ENCODE measurements at places on chromosomes 7 and 10. TPM values are rescaled to one million over a fixed set of nuclear protein-coding genes. Genes with fewer than 3 reads are reported as not detected.

Gene AKR1C8
- total RNA-seq, result not detected

Gene CTBP2
- total RNA-seq, result 72.9 TPM

Gene LAMB1
- total RNA-seq, result 53.6 TPM

Gene GOT1
- 33.9 TPM for total RNA-seq

Gene STAM
- 14.8 TPM for total RNA-seq

Gene FAM221A
- total RNA-seq, result not detected

Gene KAZALD1
- total RNA-seq, result 13.4 TPM

Gene UCMA
- total RNA-seq, result not detected

Gene MMS19
- total RNA-seq, result 152 TPM

GRCh38 chr10:70809726-70810125, 6.0 kb upstream of the SGPL1 start:
- no peak for DNase-seq

DNA sequence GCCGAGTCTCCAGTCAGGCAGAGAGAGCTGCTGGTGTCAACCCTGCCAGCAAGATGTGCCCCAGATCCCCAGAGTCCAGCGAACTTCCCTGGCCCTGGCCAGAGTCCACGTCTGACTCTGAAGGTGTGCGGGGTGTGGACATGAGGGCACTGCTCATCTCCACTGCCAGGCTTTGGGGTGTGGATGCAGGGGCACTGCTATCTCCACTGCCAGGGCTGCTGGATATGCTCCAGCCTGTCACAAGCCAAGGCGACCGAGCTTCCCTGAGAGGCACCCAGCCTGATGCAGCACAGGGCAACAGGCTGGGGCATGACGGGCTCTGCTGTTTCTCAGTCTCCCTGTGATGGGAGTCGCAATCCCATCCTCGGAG, 596.8 kb downstream of the PTPRN2 start:
- no peak for DNase-seq

DNA sequence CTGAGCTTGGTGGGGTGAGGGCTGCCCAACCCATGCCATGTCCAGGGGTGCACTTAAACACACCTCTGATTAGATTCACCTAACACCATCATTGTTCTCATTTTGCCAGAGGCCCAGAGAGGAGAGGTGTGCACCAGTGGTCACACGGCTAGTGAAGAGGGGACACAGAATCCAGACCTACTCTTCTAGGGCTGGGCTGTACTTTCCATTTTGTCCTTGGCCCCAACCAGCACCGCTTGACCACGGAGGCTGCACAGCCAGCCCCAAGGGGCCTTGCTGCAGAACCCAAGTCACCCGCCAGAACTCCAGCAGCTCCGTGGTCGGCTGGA, 246 bp upstream of the WDFY4 start:
- DNase-seq, result no peak

GRCh38 chr7:70267381-70268120, 669.3 kb downstream of the AUTS2 start:
- DNase-seq, result no peak

DNA sequence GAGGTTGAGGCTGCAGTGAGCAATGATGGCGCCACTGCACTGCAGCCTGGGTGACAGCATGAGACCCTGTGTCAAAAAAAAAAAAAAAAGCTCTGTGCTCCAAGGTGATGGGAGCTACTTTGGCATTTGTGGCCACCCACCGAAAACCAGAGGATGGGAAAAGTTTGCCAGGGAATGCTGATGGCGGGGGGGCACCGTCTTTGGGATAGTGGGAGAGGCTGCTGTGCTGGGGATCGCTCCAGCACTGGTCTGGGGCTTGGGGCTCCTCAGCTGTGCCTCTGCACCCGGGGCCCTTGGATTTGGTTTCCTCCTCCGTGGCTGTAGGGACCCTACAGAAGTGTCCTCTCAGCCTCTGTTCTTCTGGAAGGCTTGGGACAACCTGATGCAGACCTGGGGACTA, 11.7 kb upstream of the RAMP3 start:
- no peak for DNase-seq

- no peak for DNase-seq
Measured at GRCh38 chr10:45227456-45227855, 88.0 kb downstream of the OR13A1 start.

GRCh38 chr7:13042605-13043236, 355.3 kb downstream of the ARL4A start:
- DNase-seq, result peak; percentile 36

DNA sequence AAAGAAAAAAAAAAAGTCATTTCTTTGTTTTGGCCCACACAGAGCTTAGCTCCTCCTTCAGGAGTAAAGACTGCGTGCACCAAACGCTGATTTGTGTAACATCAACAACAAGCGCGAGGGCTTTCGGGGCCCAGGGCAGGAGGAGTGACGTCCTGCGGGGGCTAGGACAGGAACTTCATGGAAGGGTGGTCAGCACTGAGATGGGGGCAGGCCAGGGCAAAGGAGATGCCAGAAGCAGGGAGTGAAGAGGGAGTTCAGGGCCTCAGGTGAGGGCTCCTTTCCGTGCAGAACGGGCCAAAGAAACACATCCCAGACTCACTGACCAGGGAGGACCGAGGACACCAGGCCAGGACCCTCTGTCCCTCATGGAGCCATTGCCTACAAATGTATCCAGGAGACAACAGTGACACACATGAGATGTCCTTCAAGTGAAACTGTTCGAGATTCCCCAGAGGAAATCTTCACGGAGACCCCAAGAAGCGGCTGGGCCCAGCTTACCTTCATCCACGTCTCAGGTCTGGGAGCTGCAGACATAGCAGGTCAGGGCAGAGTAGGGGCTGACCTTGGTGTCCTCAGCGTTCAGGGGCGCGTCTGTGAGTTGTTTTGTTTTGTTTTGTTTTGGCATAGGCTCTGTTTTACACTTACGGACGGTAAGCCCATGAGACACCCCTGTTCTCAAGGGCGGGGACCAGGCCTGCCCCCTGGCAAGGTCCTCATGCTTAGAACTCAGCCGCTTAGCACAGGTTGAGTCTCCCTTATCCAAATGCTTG, 30.4 kb upstream of the SHH start:
- no peak for DNase-seq

GRCh38 chr10:75066271-75066670, 45.2 kb upstream of the SAMD8 start:
- no peak for DNase-seq

- DNase-seq, result peak; percentile 73
Measured at GRCh38 chr10:58969576-58969975, 206.9 kb upstream of the PHYHIPL start.

DNA sequence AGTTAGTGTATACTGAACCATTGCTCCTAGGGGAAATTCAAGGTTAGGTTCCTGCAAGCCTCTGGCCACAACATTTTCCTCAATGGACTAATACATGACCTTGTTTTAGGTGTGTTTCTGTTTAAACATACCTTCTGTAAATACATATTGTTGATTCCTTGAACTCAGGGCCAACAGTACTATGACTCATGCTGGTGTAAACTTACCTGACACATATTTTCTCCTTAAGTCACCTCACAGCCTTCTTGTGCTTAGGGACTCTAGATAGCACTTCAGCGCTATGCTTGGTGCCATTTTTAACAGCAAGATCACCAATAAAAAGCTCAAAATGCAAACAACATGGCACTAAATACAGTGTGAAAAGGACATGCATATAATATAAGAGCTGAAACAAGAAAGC, 176.4 kb downstream of the TAX1BP1 start:
- DNase-seq, result peak; percentile 25

- no peak for DNase-seq
Measured at GRCh38 chr7:135192914-135193536, 18.3 kb downstream of the WDR91 start.

DNA sequence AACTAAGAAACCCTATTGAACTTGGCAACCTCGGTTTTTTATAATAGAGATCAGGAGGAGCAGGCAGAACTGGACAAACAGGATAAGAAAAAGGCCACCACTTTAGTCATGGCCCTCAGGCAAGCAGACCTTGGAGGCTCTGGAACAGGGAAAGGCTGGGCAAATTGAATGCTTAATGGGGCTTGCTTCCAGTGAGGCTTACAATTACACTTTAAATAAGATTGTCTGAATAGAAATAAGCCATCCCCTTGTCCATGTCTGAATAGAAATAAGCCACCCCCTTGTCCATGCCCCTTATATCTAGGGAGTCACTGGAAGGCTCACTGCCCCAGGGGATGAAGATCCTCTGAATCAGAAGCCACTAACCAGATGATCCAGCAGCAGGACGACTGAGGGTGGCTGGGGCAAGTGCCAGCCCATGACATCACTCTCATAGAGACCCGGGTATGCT, 40.6 kb downstream of the AKR1B15 start:
- DNase-seq, result peak; percentile 47

DNA sequence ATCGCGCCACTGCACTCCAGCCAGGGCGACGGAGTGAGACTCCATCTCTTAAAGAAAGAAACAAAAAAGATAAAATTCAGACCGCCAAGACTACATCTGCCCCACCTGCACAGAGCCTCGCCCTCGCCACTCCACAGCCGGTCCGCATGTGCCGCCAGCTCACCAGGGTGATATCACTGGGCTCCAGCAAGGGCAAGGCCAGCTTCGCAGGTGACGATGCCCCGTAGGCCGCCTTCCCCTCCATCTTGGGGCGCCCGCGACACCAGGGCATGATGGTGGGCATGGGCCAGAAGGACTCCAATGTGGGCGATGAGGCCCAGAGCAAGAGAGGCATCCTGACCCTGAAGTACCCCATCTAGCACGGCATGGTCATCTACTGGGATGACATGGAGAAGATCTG, 34.0 kb downstream of the KIFBP start:
- no peak for DNase-seq

GRCh38 chr7:108045669-108046068, 42.7 kb upstream of the LAMB1 start:
- no peak for DNase-seq

DNA sequence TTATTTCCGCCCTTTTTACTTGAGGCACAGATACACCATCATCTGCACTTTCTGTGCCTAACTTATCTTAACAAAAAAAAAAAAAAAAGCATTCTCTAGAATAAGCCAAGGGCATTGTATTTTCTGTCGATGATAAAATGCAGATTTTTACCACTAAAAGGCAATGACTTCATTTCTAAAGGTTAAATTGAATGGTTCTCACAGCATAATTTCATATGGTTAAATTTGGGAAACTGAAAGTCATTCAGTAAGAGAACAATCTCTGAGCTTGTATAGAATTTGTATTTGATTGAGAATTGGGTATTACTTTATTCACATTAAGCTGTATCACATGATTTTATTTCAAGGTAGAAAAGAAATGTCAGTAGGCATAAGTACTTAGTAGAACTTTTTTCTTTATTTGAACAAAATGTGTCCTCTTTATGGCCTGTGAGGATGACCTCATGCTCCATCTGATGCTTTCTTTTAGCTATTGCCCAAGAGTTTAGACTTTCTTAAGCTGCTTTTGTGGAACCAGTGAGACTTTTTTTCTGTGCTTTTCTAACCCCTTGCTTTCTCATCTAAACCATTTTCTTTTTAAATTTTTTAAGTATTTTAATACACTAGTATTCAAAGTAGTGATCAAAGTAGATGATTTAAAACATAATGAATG, 110.3 kb downstream of the LRRC4 start:
- no peak for DNase-seq

- DNase-seq, result no peak
Measured at GRCh38 chr10:86663046-86663345, 5.3 kb upstream of the LDB3 start.

GRCh38 chr10:93872375-93873158, 21.2 kb upstream of the SLC35G1 start:
- DNase-seq, result no peak

Measured in HT1080 (cell line).